Left ventricle myocardium superior (tissue), 1 donor: ENCODE measurements at places on chromosomes 13 and 19. TPM values are rescaled to one million over a fixed set of nuclear protein-coding genes. Genes with fewer than 3 reads are reported as not detected.

DNA sequence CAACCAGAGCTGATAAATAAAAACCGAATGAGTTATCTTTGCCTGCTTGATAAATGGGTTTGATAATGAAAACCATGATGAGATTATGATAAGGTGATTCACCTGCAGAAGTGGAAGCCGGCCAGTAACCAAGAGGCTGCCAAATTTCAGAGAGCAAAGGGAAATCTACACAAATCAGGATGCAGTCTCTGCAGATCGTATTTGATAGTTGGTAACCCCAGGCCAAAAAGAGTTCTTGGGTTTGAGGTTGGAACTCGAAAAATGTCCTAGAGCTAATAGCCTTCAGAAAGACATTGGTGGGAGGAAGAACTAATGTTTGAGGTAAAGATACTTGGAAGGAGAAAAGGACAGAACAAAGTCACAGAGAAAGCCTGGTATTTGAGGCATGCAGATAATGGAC, 9.6 kb upstream of the LATS2 start:
- no peak for DNase-seq

DNA sequence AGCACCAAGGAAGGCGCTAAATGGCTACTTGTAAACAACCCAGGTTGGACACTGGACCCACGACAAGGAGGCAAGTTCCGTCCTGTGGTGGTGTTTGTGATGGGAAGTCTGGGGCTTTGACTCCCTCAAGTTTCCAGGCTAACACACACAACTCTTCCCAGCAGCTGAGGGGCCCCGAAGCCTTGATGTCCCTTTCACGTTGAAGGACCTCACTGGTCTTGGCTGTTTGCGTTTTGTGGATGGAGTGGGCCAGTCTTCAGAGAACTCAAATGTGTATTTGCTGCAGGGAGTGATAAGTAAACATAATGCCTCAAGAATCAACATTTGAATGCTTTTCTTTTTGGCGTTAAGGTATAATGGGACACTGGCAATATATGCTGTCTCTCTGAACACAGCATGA, 199.2 kb downstream of the TM9SF2 start:
- DNase-seq: no peak

Gene FCER2
- 0.17 TPM for total RNA-seq

Gene CASP14
- not detected for total RNA-seq

Gene FAM216B
- total RNA-seq: 4.4 TPM

DNA sequence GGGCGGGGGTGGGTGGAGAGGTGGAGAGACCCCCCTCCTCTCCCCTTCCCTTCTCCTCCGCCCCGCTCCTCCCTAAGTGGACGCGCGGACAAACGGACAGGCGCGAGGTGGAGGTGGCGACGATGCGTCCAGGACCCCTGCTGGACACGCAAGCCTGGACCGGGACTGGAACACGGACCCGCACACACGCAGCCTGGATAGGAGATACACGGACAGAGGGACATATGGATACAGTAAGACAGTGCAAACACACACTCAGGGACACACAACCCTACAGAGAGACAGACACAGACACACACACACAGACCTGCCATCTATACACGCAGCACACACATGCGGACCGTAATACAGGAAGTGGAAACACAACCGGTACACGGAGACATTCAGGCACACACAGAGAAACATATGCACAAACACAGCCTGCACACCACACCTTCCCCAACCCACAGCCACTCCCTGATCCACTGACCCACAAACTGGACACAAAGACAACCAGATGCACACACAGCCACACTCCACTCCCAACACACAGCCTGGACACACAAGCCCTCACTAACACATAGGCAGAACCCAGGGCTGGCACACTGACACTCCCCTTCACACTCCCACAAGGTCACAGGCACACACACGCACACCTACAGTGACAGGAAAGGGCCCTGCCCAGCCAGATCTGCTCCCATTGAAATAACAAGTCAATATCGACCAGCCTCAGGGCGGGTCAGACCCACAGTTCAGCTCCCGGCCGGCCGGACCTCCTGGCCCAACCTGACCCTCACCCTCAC, 696 bp upstream of the ERFL start:
- DNase-seq: no peak

Gene PLPPR3
- total RNA-seq: not detected

DNA sequence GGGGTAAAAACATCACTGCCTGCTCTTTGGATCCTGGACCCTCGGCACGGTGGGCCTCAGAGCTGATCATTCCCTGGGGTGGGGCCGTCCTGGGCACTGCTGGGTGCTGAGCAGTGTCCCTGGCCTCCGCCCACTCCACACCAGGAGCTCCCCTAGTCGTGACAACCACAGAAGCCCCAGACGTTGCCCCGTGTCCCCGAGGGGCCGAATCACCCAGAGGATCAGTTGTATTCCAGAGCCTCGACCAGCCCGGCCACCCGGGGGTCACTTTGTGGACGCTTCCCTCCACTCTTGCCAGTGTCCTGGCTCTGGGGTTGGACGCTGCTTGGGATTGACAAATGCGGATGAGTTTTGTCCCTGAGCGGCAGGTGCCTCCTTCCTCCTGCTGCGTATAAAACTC, 10.2 kb downstream of the C2CD4C start:
- no peak for DNase-seq

Gene WTIP
- 26.2 TPM for total RNA-seq

- no peak for DNase-seq
Measured at GRCh38 chr13:21567714-21568113, 36.3 kb downstream of the MICU2 start.

Gene TEX101
- not detected for total RNA-seq

DNA sequence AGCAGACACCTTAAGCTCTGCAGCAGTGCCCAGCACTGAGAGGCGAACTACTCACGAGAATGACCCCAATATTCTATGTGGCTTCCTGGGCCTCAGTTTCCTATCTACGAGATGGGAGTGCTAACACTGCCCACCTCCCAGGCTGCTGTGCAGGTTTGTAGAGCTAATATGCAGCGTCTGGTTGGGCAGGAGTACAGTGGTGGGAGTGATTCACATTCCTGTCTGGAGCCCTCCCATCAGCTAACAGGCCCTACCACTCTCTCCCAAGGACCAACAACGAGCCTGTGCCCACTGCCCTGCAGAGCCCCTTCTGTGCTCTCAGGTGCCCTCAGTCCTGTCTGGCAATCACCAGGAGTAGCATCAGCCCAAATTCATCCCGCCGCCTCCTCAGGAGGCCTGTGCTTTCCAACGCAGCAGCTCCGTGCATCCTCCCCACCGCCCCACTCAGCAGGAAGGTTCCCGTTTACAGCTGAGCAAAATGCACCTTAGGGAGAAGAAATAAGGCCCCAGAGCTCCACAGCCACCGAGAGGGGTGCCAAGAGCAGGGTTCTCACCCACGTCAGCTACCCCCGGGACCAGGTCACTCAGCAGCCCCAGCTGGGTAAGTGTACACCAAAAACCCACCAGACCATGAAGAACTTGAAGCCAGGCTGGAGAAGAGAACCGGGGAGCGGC, 6.6 kb downstream of the AKT2 start:
- DNase-seq: no peak

Gene RB1
- 34.2 TPM for total RNA-seq
